ENCODE measurements at places on chromosomes 3 and 15.
A peak's percentile ranks its signal among the peaks of the same experiment; 100 is the strongest.

GRCh38 chr3:140188285-140188684, 253.3 kb downstream of the CLSTN2 start:
- DNase-seq, result no peak

GRCh38 chr15:69725957-69726356, 273.3 kb downstream of the RPLP1 start:
- DNase-seq, result peak; percentile 29

- no peak for DNase-seq
Measured at GRCh38 chr15:42858999-42859789, 61.4 kb downstream of the TTBK2 start.

DNA sequence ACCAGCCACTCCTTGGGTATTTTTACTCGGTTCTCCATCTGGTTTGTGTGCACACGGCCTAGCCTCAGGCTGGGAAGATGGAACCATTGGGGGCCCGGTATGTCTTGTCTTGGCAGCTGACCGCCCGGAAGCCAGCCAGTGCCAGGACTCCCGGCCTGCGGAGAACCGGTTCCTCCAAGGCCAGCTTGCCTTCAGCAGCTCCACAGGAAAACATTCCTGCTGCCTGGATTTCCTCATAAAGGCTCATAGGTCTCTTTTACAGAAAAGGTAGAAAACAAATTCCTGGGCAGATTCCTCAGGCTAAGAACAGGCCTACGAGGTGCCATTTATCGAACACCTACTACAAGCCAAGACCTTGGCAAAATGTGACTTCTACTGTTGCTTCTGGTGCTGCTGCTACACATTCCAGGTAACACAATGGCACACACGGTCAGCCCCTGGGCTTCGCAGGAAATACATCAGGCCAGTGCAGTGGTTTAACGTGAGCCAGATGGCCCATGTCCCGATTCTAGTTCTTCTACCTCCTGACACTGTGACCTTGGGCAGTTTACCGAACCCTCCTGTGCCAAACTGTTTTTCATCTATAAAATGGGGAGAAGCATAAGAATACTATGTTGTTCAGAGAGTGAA, 141.8 kb downstream of the OPA1 start:
- DNase-seq, result no peak

DNA sequence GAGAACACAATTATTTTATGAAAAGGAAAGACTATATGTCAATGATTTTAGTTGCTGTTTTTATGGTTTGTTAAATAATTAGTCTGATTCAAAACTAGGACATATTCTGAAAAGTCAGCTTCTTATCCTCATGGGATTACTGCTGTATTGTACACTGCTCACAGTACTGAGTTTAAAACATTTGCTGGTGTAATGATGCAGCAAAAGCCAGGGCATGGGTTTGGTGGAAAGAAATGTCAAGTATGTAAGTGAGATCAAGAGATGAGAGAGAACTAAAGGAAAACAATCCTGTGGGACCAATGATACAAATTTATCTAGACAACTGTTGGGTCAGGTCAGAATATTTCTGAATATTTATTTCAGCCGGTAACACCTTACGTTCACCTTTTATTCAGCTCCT, 210.1 kb upstream of the ARHGEF26 start:
- no peak for DNase-seq

DNA sequence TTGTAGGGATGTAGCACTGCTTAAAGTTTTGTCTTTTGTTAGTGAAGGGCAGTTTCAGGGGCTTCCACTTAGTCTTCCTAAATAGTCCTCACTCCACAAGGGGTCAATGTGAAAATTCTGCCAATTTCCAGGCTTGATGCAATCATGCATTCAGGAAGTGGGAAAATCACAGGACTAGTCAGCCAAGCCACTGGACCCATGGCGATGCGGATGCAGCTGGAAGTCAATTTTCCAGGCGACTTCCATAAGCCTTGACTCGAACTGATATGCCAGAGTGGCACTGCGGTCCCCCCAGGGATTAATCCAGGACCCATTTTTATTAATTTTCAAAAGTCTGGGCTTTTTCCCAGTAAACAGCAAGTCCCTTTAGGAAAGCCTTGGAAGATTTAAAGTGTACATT, 26.1 kb downstream of the GBE1 start:
- no peak for DNase-seq

GRCh38 chr3:79154865-79155264, 612.9 kb downstream of the ROBO1 start:
- no peak for DNase-seq

GRCh38 chr3:5095886-5096285, 26.2 kb upstream of the ARL8B start:
- DNase-seq, result no peak

GRCh38 chr3:173876476-173876875, 478.9 kb downstream of the NLGN1 start:
- DNase-seq, result no peak

- peak; percentile 67 for DNase-seq
Measured at GRCh38 chr15:31344823-31345605, 18.4 kb downstream of the KLF13 start.

- DNase-seq, result no peak
Measured at GRCh38 chr3:167166594-167167253, 213.4 kb downstream of the ZBBX start.

GRCh38 chr3:101995371-101996046, 146.2 kb downstream of the NFKBIZ start:
- DNase-seq, result no peak

GRCh38 chr15:76282465-76282864, 28.8 kb downstream of the ETFA start:
- no peak for DNase-seq

GRCh38 chr15:98955331-98955730, 52.3 kb downstream of the PGPEP1L start:
- DNase-seq, result no peak

GRCh38 chr3:156459434-156459833, 95.5 kb downstream of the SSR3 start:
- no peak for DNase-seq

DNA sequence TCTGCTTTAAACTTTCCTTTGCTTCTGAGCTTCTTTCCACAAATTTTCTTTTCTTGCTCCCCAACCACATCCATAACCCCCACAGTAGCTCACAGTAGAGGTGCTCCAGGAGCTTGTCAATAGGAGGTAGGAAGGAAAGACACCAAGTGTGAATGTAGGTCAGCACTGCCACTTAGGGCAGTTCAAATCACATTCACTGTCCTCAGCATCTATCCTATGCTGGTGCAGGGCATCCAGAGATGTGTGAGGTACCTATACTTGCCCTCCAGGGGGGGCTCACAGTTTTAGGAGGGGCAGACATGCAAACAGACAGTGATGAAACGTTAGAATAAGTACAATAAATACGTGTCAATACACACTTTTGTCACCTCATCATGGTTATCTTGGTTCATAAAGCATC, 1.5 kb upstream of the SPSB4 start:
- peak; percentile 61 for DNase-seq

DNA sequence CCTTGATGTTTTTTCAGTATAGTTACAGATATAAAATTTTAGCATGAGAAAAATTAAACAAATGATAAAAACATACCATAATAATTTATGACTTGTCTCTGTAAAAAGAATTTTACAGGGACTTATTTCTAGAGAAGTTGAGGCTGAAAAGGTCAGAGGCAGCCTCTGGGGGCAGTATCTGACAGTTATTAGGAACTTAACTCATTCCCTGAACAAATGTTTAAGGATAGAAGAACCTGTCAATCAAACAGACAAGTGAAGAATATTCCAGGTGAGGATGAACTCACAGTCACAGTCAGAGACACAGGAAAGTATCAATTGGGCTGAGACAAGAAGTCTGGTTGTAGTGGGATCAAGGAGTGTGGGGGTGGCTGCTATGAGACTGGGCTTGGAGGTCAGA, 7.3 kb downstream of the MYLK start:
- DNase-seq, result no peak

GRCh38 chr3:126456211-126456610, 19.5 kb downstream of the ZXDC start:
- DNase-seq, result no peak

GRCh38 chr3:169457807-169458697, 205.5 kb downstream of the MECOM start:
- DNase-seq, result no peak

DNA sequence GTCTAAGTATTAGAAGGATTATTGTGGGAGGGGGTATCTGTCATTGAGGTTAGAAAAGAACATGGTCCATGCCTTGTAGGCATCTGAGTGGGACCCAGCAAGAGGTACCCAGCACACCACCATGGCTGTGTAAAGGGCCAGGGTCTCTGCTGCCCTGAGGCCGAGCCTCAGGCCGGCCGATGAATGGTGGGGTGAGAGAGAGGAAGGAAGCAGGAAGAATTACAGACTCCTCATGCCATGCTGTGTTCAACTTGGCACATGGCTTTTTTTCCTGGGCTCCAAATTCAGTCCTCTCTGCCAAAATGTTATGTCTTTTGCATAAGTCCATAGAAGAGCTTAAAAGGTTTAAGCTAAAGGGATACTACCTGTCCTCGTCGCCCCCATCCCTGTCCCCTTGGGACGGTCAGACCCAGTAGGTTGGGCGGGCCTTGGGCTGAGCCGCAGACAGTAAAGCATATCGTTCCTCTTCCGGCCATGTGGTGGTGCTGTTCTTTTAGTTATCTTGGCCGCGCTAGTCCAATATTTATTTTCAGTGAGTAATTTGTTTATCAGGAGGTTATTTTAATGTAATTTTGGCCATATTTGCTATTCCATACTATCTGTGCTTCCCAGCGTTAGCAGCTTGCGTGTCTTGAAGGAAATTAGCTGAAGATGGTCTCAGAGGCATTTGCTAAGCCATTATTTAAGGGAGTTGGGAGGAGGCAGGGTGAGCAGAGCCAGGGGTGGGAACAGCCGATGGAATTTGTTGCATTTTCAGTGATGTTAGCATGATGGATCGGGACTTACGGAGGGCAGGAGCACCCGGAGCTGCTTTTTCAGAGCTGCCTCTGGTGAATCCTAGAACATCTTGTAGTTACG, 152.4 kb downstream of the AGBL1 start:
- peak; percentile 39 for DNase-seq

DNA sequence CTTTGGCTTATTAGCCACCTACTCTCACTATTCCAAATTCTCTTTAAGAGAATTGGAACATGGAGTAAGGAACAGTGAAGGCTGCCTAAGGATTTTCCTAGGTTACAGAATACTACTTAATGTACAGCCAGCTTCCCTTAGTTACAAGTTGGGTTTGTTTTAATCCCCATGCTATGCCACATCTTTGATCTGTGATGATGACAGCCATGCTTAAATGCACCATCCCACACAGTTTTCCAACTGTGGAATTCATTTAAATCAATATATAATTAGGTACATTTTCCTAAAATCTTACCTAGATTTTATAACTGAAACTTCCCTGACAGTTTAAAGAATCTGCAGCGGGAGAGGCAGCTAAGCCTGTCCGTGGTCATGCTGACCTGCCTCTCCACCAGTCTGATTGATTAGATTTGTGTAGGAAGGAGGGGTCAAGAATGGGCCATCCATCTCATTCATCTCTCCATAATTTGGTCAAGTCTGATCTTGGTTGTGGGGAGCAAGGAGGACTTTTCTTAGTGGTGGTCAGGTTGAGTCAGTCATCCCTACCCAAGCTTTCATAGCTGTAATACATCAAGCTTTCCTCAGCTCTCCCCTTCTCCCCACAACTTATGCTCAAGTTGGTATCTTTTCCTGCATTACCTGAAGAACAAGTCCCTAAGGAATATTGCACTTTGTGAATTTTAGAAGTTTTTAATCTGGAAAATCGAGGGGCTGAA, 37.1 kb downstream of the RIOX2 start:
- no peak for DNase-seq

GRCh38 chr3:164024786-164025185, 1053.5 kb downstream of the SI start:
- no peak for DNase-seq

- DNase-seq, result no peak
Measured at GRCh38 chr3:48247401-48247811, 6.5 kb downstream of the ZNF589 start.

DNA sequence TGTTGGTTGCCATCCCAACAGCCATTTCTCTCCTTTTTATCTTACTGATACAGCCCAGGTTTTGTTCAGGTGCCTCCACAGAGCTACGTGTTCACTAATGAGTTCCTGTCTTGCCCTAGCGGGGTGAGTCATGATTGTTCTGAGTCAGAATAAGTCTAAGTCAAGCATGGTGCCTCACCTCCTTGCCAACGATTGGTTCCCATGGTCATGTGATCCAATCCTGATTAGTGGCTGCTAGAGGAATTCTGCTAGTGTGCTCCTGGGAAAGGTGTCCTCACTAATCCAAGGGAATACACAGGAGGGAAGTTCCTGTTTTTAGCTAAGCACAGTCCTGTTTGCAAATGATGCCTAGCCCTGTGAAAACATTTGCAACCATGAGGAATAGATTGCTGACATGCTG, 99.8 kb downstream of the NSUN3 start:
- no peak for DNase-seq

DNA sequence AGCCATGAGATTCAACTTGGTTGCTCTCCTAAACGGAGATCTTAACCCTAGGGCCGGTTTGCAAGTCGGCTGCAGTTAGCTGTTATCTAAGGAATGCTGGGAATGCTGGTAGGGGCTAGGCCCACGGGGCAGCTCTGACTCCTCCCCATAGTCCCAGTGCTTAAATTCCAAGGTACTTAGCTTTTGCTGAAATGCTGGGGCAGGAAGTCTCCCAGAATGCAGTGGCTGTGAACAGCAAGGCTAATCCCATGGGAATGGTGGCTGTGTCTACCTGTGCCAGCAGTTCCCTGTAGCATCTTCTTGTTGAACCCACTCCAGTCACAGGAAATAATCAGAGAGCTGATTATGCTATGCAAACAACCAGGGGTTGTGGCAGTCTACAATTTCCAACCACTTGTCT, 102.5 kb upstream of the TJP1 start:
- DNase-seq, result no peak

DNA sequence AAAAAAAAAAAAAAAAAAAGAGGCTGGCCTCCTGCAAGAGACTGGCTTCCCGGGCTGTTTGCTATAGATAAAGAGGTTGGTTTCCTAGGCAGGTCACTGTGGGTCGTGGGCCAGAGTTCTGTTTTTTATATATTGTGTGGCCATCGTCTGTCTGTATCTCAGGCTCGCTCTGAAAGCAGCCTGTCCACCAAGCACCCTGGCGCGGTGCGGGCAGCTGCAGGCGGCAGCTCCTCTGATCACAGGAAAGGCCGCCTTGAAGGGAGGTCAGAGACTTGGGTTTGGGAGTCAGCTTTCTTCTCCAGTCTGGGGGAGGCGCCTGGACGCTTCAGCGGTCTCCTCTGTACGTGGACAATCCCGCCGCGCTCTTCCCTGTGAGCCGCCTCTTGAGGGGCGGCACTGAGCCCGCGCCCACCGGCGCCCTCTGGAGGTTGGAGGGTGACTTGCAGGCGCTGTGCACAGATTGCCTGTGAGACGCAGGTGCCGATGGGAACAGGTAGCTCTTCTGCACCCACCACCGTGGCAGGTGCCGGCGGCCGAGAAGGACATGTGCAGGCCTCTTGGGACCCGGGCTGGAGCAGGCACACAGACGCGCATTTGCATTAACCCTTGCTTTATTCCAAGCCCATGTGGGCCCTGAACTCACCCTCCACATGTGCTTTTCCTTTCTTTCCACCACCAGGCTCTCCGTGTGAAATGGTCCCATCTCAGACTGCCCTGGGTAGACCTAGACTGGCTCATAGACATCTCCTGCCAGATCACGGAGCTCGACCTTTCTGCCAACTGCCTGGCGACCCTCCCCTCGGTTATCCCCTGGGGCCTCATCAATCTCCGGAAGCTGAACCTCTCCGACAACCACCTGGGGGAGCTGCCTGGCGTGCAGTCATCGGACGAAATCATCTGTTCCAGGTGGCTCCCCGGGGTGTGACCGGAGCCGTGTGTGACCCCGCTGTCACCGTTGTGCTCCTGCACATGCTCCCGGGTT, 89.3 kb downstream of the LRRK1 start:
- DNase-seq, result peak; percentile 67

Data from RPMI8226 (cell line).